ENCODE measurements at places on chromosomes 6 and 20.

DNA sequence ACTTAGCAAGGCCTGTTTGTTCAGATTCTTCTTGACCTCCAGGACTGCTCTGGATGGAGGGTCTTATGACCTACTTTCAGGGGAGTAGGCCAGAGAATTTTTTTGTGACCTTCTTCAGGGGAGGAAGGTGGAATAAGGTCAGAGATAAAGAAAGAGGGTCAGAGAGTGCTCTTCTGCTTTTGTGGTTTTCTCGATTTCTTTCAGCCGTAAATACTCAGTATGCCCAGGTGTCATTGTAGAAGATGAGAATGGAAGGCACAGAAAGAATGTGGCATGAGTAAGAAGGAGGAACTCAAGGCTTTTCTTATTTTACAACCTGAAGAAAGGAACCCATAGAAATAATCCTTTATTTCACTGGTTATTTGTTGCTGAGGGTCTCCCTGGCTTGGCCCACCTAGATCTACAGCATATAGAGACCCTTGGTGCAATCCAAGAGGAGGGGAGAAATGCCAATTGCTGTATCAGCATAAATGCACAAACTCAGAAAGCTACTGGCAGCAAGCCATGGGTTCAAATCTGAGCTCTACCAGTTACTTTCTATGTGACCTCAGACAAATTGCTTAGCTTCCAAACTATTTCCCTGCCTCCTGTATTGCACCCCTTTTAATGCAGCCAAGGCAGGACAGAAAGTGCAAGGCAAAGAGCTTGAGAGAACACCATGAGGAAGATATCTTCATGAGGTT lies 68.0 kb downstream of the OLIG3 start:
- DNase-seq: peak; percentile 50

- no peak for DNase-seq
Measured at GRCh38 chr20:1364106-1364505, 28.7 kb downstream of the FKBP1A start.

- no peak for DNase-seq
Measured at GRCh38 chr6:170537329-170537728, 15.8 kb downstream of the PSMB1 start.

DNA sequence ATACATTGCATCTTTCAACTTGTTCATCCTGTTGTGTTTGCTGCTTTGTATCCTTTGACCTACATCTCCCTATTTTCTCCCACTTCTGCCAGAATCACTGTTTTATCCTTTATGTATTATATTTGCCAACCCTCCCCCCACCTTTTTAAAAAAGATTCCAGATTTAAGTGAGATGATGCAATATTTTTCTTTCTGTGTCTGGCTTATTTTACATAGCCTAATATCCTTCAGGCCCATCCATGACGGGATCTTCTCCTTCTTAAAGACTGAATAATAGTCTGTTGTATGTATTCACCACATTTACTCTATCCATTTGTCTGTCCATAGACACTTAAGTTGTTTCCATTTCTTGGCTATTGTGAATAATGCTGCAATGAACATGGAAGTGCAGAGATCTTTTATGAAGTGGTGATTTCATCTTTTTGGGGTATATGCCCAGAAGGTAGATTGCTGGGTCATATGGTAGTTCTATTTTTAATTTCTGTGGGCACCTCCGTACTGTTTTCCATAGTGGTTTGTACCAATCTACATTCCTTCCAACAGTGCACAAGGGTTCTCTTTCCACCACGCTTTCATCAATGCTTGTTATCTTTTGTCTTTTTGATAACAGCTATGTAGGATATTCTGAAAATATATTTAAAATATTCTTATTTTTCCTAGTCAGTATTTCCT lies 181.0 kb downstream of the CDKAL1 start:
- no peak for DNase-seq

DNA sequence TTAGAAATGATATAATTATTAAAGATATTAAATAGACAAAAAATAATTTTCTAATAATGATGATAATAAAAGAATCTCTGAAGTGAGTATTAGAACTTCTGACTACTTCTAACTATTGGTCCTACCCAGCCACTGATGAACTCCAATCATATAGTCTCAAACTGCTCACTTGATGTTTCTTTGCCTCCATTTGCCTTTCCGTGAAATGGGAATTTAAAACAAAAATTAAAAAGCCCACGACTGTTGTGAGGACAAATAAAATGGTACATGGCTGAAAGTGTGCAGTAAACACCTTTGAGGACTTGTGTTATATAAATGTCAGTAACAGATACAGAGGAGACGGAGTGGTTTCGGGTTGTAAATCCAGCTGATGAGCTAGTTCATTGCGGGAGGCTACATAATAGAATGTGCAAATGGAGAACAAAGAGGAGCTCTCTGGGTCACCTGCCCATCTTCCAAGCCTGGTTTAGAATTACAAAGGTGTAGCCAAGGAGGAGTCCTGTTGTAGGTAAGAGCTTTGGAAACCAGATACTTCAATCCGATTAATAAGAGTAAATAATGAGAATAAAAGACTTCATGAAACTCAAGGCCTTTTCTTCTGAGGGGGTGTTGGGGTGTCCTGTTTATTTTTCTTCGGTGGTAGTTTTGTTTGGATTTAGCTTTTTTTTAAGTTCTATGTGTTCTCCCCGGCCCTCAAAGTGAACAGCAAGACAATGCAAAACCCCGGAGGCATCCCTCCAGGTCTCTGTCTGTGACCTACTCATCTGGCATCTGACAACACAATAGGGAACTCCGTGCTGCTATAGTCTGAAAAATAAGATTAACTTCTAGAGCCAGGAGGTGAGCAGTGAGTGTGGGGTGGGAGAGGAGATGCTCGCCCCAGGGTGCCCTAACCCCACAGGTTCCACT lies 4.4 kb upstream of the PXDC1 start:
- DNase-seq: no peak

- DNase-seq: no peak
Measured at GRCh38 chr6:84255641-84256040, 28.2 kb upstream of the CEP162 start.

DNA sequence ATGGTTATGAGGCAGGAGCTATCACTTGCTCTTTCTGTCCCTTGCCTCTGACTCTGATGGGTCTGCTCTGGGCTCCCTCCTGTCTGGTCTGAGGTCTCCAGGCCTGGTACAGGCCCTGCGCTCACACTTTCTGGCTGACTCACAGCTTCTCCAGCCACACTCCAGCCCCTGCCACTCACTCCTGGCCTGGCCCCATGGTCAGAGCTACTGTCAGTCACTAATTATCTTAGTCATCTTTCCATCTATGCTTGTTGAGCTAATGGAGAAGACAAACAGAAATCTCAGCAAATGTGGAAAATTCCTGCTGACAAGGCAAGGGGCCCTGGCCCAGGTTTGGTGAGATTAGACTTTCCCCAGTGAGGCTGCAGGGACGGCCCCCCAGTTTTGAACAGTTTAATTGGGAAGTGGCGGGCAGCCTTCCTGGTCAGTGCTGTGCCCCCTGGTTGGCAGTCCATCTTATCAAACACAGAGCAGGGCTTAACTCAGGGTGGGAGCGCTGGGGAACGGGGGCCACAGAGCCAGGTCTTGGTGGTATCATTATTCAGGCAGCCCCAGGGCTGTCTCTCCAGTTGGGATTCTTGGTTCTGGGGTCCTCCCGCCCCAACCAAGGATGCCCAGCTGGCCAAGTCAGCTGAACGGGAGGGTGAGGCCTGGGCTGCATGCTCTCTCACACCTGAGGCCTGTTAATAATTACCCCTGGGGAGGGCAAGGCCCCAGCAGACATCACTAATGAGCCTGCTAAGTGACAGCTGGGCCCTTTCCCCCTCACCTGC lies 63.4 kb downstream of the VEGFA start:
- no peak for DNase-seq

DNA sequence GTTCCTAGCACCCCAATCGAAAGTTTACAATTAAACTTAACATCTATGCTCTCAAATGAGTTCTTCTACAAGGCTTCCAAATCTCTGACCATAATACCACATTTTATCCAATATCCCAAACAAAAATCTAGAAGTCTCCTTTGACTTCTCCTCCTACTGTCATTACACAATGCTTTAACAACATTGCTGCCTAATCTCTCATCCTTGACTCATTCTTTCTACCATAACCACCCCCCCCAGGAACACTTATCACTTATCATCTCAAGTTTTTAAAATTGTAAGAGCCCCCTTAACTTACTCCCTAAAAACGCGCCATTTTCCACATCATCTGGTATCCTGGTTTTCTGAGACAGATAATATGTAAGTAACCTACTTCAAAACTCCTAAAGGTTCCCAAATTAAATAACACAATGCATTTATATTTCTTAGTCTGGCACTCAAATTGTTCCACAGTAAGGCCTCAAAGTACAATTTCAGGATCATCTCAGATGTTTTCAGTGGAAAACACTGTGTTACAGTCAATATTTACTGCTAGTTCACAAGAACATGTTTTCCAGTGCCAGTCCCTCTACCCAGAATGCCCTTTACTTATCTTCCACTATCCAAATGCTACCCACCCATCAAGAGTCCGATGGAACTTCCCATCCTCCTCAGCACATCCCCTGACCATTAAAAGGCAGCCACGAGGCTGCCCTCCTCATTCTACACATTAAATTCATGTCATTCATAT lies 308.2 kb upstream of the THEMIS start:
- no peak for DNase-seq

GRCh38 chr6:31587791-31588777 lies 2.0 kb downstream of the LST1 start:
- DNase-seq: no peak

DNA sequence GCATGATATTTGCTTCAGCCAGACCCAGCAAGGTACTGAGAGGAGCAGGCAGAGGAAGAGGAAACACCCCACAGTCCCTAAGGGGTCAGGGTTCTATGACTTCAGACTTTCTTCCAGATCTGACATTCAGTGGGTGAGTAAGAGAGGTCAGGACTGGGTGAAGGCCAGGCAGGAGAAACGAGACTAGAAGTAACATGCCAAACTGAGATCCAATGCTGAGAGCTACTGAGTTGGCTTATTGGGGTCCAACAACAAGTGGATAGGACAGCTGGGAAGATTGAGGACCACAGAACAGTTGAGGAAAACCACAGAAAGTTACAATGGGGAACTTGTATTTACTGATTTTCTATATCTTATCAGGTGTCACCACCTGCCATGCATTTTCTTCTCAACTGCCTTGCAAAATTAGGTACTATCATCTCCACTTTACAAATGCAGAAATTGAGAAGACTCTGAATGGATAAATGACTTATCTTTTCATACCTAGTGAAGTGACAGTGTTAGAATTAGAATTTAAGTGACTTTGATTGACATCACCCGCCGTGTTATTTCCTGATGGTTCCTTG lies 43.8 kb upstream of the HIVEP1 start:
- DNase-seq: no peak

DNA sequence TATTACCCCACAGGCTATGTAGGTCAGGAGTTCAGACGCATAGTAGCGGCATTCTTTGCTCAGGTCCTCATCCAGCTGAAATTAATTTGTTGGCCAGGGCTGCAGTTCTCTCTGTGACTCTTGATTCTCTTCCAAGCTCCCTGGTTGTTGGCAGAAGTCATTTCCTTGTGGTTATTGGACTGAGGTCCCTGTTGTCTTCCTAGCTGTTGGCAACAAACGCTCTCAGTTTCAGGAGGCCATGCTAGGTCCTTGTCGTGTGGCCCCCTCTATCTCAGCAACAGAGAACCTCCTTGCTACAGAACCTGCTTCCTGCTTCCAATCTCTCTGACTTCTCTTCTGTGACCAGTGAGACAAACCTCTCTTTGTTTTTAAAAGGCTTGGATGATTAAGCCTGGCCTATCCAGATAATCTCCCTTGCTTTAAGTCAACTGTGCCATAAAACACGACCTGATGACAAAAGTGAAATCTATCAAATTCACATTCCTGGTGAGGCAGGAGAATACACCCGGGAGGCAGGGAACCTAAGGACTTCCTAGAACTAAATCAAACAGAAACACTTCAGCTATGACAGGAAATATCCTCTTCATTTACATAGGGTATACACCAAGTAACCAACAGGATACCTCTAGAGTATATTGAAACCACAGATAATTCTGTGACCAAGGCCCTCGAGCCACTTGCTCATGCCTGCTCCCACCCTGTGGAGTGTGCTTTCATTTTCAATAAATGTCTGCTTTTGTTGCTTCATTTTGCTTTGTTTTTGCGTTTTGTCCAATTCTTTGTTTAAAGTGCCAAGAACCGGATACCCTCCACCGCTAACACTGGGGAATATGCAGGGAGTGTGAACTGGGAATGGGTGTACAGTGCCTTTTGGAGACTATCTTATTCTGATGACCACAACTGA lies 196.0 kb downstream of the BTBD3 start:
- no peak for DNase-seq

DNA sequence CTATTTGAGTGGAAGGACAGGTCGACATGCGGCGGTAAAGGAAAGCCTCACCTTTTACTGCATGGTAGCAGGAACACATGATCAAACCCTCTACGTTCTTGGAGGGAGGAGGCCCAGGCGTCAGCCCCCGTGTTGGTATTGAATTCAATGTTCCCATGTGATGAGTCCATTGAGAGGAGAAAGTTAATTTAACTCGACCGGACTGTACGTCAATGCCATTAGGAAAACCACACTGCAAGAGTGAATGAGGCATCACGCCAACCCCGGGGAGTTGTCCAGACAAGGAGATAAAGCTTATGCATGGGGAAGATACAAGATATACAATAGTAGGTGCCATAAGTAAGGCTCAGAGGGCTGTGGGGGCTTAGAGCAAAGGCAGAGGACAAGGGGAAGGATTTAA lies 213.9 kb upstream of the ECI2 start:
- no peak for DNase-seq
